ENCODE measurements at places on chromosomes 7 and 10.

DNA sequence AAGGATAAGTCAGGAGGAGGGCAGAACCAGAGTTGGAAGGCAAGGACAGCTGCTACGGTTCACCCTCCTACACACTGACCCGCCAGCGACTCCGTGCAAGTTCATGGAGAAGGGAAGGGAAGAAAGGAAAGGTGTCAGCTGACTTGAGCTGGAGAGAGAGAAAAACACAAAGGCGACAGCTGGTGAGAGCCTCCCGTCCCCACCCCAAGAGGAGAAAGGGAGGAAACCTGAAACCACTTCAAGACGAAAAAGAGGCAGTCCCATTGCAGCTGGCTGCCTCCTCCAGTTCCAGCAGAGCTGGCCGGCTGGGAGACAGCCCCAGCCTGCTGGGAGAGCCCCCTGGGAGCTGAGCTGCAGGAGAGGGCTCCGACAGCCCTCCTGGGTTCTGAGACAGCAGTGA, 75.2 kb downstream of the PARD3 start:
- DNase-seq: no peak

DNA sequence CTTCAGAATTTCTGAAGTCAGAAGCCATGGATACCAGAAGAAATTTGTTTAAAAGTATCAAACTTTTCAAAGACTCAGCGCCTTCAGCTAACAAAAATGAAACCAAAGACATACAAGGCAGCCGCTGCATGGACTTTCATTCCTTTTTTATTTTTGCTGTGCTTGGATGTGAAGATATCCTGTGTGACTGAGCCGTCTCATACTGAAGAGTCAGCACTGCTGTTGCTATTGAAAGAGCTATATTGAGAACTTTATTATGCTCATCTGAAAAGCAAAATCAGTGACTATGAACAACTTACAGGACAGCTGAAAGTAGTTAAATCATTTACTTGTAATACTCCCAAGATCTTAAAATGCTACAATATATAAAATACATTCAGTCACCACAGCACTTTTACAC, 809.2 kb downstream of the NXPH1 start:
- no peak for DNase-seq

GRCh38 chr10:131155218-131155875, 156.2 kb downstream of the TCERG1L start:
- DNase-seq: no peak

- DNase-seq: no peak
Measured at GRCh38 chr10:68697106-68697505, 23.9 kb upstream of the CCAR1 start.

DNA sequence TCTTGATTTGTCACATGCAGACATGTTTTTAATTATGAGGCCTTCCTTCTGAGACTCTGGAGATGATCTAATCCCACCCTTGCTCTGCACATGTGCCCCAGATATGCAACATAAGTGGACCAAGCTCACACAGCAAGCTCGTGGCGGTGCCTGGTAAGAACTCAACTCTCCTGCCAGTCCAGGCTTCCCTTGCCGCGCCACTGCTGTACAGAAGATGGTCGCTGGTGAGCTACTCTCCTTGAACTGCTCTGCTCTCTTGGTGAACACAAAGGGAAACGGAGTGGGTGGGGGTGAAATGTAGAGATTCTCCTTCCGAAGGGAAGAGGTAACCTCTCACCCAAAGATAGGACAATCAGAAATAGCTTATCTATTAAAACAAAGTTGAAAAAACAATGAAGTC, 25.7 kb downstream of the MYOF start:
- no peak for DNase-seq

DNA sequence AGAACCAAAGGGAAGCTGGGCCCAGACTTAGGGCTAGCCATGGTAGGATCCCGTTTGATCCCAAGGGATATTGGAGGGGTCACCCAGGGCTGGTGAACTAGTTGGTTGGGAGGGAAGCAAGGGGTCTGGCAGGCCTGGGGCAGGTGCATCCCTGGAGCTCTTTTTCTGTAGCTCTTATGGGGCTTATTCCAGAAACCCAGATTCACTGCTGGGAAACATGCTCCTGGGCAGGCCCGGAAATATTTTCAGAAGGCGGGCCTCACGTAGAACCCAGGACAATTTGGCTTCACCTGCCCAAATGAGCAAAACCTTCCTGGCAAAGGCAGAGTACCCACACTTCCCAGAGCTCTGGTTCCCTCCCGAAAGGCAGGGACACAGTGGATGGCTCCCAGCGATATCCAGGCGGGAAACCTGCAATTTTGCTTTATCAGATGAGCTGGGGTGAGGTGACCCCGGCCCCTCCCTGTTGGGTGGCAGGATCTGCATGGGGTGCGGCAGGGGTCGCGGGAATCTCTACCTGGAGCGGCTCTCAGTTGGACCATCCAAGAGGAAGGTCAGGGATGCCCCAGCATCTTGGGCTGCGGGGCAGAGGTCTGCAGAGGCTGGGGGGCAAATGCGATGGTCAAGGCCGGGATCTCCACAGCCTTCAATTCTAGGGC, 533.9 kb downstream of the TCERG1L start:
- DNase-seq: no peak

GRCh38 chr7:141102436-141102835, 28.6 kb downstream of the TMEM178B start:
- no peak for DNase-seq

GRCh38 chr7:4069268-4070095, 612.6 kb upstream of the FOXK1 start:
- no peak for DNase-seq

- no peak for DNase-seq
Measured at GRCh38 chr7:36659172-36659516, 65.2 kb downstream of the AOAH start.

- DNase-seq: no peak
Measured at GRCh38 chr7:68461430-68461829, 1136.8 kb upstream of the AUTS2 start.

GRCh38 chr7:91005841-91006240, 258.4 kb upstream of the FZD1 start:
- no peak for DNase-seq

GRCh38 chr7:3134745-3135144, 91.1 kb upstream of the CARD11 start:
- DNase-seq: no peak

GRCh38 chr7:36658335-36659171, 65.7 kb downstream of the AOAH start:
- DNase-seq: no peak

DNA sequence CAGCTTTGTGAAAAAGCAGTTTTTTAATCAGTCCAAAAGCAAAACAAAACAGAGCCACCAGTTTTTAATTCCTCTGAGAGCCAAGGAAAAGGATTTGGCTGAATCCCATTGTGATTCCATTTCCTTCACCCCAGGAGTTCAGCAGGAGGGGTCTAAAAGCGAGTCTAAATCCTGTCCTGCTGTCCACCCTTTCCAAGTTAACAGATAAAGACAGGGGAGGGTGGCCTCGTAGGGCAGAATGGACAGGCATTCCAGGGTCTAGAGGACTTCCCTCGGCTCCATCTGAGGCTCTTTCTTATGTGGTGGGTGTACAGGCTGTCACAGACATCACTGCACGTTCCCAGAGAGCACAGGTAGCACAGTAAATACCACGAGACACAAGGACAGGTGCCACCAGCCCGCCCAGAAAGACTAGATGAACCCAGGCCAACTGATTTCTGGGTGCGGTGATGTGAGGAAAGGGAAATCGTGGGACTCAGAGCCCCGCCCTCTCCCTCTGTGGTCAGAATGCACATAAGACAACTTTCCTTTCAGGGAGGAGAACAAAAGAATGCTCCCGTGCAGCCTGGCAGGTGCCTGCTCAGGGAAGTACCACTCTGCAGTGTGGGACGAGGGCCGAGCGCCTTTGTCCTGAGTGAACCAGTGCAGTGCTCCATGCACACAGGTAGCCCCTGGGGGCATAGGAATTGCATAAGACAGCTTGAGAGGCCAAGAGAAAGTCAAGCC, 119.7 kb downstream of the ABLIM1 start:
- DNase-seq: peak; percentile 34

- DNase-seq: no peak
Measured at GRCh38 chr7:23254051-23254681, 7.6 kb downstream of the GPNMB start.
